ENCODE measurements at places on chromosomes 7 and 10. TPM values are rescaled to one million over a fixed set of nuclear protein-coding genes. Genes with fewer than 3 reads are reported as not detected.

The SKIDA1 gene
- total RNA-seq = 1.4 TPM

The FGFR2 gene
- not detected for total RNA-seq

The RAB19 gene
- not detected for total RNA-seq

The UNCX gene
- total RNA-seq = not detected

The C7orf25 gene
- 15.6 TPM for total RNA-seq

The CFTR gene
- total RNA-seq = not detected

The DNAH11 gene
- not detected for total RNA-seq

The WAPL gene
- total RNA-seq = 22.5 TPM

The VPS37D gene
- 4.1 TPM for total RNA-seq

The LIPF gene
- total RNA-seq = not detected

The ANKRD30A gene
- not detected for total RNA-seq

The PLCE1 gene
- 6.0 TPM for total RNA-seq

The AGR3 gene
- not detected for total RNA-seq

The PPP1R17 gene
- not detected for total RNA-seq

The AKR1C8 gene
- total RNA-seq = not detected
